ENCODE measurements at places on chromosomes 7 and 10.

DNA sequence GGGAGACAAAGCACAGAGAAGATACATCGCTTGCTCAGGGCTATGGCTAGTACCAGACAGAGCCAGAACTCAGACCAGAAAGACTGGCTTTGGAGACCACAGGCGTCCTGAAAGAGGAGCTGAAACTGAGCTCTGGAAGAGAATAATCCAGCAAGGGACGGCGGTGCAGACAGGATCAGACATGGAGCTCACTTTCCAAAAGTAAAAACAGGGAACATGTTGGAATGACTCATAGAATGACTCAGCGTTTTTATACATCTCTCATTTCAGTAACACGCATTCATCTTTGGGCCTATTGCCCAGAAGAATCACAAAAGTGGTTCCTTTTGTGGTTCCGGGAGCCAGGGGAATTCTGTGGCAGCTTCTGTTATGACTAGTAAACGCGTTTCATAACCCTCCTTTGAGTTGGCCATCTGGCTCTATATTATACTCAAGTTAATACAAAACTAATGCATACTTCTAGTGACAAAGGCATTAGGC is 37.2 kb downstream of the PLEKHS1 start:
- DNase-seq, result peak; percentile 50

- DNase-seq, result no peak
Observed at GRCh38 chr10:43972976-43973647, 324.4 kb upstream of the ZNF32 start.

GRCh38 chr7:98058186-98058585 is 48.5 kb upstream of the LMTK2 start:
- no peak for DNase-seq

- no peak for DNase-seq
Observed at GRCh38 chr7:6606866-6607583, 8.4 kb upstream of the ZNF853 start.

- no peak for DNase-seq
Observed at GRCh38 chr7:65846008-65846570, 26.8 kb upstream of the VKORC1L1 start.

DNA sequence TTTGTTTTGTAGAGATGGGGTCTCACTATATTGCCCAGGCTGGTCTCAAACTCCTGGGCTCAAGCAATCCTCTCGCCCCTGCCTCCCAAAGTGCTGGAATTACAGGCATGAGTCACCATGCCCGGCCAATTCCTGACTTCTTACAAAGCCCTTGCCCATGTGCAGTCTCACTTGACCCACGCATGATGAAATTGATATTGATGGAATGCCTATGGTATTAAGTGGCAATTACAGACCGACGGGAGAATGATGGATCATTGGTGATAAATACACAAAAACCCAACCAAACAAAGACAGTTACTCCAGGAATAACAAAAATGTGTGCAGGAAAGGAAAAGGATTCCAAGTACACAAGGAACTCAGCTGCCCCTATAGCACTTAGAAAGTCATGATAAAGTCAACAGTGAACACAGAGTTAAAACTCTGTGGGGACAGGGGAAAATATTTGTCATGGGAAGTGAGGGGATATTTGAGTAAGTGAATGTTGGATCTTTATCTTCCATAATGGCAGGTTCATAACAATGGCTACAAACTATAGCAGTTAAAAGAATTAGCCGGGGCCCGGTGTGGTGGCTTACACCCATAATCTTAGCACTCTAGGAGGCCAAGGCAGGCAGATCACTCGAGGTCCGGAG is 21.6 kb downstream of the HIP1 start:
- DNase-seq, result no peak

GRCh38 chr10:98833542-98833941 is 386.8 kb upstream of the HPS1 start:
- no peak for DNase-seq

DNA sequence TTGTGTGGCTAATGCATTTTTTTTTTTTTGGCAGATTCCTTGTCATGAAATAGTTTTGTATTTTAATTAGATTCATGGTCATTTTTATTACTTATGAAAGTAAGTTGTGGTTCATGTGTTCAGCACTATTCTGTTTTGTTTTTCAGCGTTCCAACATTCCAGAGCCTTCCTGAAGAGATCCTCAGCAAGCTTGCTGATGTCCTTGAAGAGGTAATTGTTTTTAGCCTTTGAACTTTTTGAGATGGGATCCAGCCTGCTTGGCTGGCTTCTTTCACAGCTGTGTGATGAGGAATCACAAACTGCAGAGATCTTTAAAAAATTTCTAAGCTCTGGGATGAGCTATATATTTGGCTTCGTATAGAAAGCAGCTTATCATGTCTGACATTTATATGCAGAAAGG is 208.0 kb upstream of the CSTF2T start:
- no peak for DNase-seq

DNA sequence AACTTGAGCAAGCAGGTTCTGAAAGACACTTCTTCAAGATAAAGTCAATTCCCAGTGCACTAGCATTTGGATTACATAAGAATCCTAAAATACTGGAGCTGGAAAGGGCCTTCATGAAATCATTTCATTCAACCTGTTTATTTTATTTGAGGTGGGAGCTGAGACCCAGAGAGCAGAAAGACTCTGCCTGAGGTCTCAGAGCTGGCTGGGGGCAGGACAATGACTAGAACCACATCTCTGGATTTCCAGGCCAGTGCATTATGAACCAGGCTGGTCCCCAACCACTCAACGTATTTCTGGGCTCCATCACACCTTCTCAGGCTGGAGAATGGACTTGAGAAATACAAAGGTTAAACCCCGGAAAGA is 8.4 kb downstream of the ANXA11 start:
- no peak for DNase-seq

GRCh38 chr7:35878351-35878750 is 77.5 kb downstream of the SEPTIN7 start:
- DNase-seq, result no peak

GRCh38 chr7:128891942-128892269 is 18.6 kb downstream of the KCP start:
- no peak for DNase-seq

GRCh38 chr10:126798649-126799048 is 106.6 kb upstream of the DOCK1 start:
- DNase-seq, result no peak

DNA sequence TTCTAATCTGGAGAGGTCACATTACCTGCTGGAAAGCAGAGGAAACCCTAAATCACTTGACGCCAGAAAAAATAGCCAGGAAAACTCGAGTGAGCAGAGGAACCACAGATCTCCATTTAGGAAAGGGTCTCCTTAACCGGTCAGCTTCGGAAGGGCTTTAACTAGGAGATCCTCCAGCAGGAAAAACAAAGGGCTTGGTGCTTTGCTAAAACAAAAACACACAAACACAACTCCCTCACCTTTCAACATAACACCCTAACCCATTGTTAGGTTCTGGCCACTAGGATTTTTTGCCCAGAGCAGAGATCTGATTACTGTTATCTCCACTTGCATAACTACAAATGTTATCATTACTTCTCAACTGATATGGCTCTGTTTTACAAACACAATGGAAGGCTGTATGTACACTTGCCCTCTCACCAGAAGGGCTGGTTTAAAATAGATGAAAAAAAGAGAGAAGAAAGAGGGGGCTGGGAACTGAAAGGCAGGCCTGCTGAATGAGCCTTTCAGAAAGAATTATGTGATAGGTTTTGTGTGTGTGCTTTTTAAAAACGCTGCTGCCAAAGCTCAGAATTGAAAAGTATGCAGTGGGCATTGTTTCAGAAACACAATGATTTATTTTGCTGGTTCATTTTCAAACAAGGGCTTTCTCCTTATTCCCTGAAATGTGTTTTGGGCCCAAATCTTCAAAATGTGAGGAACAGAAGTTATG is 161.5 kb downstream of the FGFR2 start:
- no peak for DNase-seq

GRCh38 chr7:338295-339061 is 48.5 kb downstream of the FOXL3 start:
- DNase-seq, result no peak

GRCh38 chr7:19116121-19117090 is 1.0 kb downstream of the TWIST1 start:
- peak; percentile 66 for DNase-seq

- DNase-seq, result no peak
Observed at GRCh38 chr10:127319691-127320090, 123.3 kb upstream of the INSYN2A start.

DNA sequence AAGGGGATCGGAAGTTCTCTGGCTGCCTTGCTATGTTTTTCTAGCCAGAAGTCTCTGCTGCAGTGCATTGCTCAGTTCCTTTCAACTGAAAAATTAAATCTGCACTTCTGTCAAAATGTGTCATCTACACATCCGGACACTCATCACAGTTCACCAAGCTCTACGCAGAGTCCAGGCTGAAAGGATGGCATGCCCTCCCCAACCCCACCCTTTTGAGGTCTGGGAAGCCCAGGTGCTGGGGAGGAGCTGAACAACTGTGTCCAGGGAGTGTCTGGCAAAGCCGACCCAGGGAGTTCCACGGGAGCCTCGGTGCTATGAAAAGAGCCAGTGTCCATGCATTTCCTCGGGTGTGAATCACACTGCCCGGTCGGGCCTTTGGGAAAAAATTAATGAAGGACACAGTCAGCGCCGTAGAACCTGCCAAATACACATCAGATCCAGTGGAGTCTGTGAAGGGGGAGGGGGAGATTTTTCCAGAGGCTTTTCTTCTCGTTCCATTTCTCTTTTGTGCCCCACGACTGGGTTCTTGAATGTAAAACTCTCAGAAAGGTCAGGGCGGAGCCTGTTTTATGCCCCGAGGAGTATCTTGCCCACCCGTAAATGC is 757 bp upstream of the PALS2 start:
- peak; percentile 66 for DNase-seq

GRCh38 chr10:12547301-12547771 is 198.0 kb downstream of the CAMK1D start:
- no peak for DNase-seq

GRCh38 chr7:127766831-127767459 is 115.0 kb downstream of the SND1 start:
- no peak for DNase-seq

Data from tibial artery (tissue), 4 donors.